ENCODE measurements at places on chromosomes 4 and X.

DNA sequence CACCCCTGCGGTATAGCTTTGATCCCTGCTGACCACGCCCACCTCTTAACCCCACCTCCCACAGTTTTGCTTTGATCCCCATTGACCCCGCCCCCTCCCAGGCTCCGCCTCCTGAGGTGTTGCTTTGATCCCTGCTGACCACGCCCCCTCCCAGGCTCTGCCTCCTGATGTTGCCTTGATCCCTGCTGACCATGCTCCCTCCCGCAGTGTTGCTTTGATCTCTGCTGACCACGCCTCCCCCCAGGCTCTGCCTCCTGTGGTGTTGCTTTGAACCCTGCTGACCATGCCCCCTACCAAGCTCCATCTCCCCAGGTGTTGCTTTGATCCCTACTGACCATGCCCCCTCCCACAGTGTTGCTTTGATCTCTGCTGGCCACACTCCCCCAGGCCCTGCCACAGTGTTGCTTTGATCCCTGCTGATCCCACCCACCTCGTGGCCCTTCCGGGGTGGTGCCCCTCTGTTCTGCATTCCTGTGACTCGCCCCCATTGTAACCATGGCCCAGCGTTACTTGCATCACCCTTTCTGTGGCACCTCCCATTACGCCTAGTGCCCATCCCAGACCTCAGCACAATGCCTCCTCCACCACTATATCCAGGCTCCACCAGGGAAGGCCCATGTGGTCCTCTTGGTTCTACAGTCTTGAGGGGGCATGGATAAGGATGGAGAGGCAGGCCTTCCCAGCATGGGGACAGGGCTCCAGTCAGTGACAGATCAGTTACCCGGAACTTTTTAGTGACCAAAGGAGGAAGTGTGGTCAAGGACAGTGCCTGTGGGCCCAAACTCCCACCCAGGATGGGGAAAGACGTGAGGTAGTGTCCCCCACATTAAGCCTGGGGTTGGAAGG lies 70.8 kb downstream of the ADRA2C start:
- DNase-seq: no peak

- no peak for DNase-seq
These were observed 1.3 kb downstream of the TMEM47 start for GRCh38 chrX:34655501-34656455.

GRCh38 chrX:54288277-54288676 lies 69.6 kb downstream of the WNK3 start:
- DNase-seq: no peak

- no peak for DNase-seq
These were observed 233.9 kb upstream of the GLRA2 start for GRCh38 chrX:14295426-14295825.

DNA sequence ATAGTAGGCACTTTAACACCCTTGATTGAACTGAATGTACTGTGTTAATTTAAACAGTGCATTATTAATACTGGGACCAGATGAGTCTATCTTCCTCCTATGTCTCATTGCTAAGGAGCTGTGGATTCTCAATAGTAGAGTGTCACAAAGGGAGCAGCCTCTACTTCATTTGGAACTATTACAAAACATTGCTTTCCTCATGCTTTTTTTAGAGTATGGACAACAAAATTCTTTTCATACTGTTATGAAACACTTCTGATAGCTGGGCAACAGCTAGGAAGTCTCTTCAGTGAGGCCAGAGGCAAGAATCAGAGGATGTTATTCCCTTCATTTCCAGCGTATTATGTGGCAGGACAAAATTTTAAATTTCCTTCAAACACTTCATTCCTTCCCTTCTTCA lies 160.8 kb downstream of the FBXO8 start:
- DNase-seq: no peak

DNA sequence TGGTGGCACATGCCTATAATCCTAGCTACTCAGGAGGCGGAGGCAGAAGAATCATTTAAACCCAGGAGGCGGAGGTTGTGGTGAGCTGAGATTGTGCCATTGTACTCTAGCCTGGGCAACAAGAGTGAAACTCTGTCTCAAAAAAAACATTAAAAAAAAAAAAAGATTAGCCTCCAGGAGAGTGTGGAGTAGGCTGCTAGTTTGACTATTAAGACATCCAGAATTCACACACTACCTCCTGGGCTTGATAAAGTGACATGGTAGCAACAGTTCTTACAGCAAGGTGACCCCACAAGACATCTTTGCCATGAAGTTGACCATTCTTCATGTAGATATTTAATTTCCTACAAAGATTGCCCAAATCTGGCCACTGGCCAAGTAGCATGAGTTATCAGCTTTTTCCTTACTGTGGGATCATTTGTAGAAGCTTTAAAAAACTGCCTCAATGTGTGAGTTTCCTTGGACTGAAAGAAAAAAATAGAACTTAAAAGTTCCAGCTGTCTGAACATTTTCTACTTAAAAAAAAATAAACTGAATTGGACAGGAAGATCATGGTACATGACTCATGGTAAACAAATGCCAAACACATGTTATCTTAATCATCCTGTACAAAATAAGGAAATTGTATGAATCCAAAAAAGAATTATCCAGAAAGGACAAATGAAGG lies 35.3 kb upstream of the SPRY1 start:
- no peak for DNase-seq

DNA sequence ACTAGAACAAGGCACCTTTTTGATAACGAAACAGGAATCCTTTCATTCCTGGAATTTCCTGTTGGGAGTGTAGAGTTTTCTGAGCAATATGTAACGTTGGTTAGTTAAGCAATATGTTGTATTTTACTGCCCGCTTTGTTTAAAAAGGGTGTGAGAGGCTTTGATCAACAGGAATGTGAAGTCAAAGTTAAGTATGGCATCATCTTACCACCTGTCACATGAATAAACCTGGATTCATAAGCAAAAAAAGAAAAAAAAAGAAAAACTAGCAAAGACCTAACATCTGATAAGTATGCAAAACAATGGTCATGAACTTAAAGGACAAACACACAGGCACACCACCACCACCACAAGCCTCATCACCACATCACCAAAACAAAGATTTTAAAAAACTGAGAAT lies 7.1 kb upstream of the CXCL5 start:
- no peak for DNase-seq

DNA sequence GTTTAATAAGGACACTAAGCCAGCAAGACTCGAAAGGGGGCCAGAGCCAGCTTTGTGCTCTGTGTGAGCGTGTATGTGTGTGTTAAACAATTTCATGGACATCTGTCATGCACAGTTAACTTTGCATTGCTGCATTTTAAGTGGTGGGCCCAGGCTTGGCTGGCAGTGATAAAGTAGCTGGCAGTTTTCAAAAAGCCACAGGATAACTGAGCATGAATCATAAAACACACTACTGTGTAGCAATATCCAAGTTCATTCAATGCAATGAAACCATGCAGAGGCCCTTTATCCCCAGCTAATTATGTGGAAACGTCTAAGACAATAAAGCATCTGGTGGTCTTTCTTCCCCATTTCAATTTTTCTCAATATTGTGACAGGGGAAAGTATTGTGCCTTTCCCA lies 132.9 kb downstream of the NKX6-1 start:
- no peak for DNase-seq

- DNase-seq: no peak
These were observed 24.4 kb downstream of the CFAP99 start for GRCh38 chr4:2443061-2443730.

DNA sequence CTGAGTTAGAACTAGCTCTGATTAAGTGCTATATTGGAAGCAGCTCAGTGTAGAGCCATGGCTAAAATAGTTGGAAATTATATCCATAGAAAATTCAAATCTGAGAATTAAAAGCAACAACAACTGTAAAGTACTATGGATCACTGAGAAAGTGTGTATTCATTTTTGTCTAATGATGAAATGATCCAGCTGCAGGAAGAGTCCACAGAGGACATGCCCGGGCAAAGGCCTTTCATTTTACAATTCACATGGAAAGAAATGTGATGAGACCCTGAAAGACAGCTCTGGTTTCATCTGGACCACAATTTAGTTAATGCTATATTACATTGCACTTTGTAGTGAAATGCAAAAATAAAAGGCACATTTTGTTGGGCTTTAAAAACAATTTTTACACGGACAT lies 196.8 kb upstream of the FAT1 start:
- DNase-seq: no peak

GRCh38 chr4:133812236-133812635 lies 389.4 kb downstream of the PABPC4L start:
- DNase-seq: no peak

DNA sequence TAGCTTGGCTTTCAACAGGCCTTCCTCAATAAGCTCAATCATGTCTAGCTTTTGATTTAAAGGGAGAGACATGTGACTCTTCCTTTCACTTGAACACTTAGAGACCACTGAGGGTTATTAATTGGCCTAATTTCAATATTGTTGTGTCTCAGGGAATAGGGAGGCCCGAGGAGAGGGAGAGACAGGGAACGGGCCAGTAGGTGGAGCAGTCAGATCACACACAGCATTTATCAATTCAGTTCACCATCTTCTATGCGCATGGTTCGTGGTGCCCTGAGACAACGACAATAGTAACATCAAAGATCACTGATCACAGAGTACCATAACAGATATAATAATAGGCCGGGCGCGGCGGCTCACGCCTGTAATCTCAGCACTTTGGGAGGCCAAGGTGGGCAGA lies 17.8 kb downstream of the ZNF81 start:
- DNase-seq: peak; percentile 27

- DNase-seq: no peak
These were observed 108.4 kb downstream of the LINC00632 start for GRCh38 chrX:140817943-140818342.

DNA sequence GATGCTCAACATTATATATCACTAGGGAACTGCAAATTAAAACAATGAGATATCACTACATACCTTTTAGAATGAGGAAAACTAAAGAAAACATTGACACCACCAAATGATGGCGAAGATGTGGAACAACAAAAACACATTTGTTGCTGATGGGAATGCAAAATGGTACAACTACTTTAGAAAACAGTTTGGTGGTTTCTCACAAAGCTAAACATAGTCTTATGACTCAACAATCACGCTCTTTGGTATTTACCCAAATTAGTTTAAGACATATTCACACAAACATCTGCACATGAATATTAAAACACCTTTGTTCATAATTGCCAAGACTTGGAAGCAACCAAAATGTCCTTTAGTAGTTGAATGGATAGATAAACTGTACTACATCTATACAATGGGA lies 53.2 kb downstream of the USO1 start:
- DNase-seq: no peak

DNA sequence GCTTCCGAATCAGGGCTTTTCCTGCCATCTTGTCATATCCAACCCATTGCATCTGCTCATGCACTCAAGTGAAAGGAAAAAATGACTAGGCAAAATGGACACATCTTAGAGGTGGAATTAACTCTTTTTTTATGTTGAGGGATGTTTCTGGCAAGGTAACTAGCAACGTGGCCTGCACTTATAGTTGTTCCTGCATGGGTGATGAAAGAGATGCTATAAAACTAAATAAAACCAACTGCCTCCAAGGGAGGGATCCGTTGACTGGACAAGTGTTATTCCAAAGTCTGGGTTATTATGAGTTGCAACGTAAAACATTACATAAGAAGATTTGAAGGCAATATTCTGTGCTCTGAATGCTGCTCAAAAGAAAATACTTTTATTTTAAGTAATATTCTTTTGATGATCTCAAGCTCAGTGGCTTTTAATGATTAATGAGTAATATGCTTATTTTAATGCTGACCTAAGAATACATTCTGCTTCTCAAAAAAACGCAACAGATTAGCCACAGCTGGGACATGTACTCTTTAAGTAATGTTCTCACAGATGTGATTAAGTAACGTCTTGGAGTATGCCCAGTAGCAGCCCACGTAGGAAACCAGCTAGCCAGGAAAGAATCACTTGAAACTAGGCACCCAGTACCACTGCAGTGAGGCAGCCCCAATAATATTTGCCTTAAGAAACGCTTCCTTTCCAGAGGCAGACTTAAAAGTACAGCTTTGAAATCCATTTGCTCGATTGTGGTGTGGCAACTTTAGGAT lies 27.4 kb downstream of the KLF3 start:
- no peak for DNase-seq

- DNase-seq: no peak
These were observed 177.0 kb upstream of the ATP6AP2 start for GRCh38 chrX:40403757-40404156.

- DNase-seq: no peak
These were observed 132.5 kb upstream of the NHS start for GRCh38 chrX:17242470-17242869.

- peak; percentile 57 for DNase-seq
These were observed 1.2 kb downstream of the TMSB4X start for GRCh38 chrX:12975991-12976558.

- DNase-seq: no peak
These were observed 153.8 kb upstream of the AGA start for GRCh38 chr4:177596035-177596434.

GRCh38 chr4:26452565-26453531 lies 37.4 kb downstream of the CCKAR start:
- no peak for DNase-seq

DNA sequence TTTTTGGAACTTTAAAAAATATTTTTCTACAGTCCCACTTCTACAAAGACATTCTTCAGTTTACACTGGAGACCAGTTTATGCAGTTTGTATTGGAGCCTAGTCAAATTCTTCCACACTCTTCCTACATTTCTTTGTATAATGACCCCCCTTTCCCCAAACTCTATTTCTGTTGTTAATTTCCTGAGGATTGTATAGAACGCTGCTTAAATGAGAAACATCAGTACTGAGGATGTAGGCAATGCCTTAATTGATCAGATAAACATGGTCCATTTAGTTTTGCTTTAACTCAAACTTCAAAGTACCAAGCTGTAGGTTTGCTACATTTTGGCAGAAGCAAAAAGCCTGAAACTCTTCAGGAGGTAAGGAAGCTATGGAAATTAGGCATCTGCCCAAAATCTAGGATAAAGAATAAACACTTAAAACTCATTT lies 155.5 kb downstream of the SLC7A11 start:
- no peak for DNase-seq

DNA sequence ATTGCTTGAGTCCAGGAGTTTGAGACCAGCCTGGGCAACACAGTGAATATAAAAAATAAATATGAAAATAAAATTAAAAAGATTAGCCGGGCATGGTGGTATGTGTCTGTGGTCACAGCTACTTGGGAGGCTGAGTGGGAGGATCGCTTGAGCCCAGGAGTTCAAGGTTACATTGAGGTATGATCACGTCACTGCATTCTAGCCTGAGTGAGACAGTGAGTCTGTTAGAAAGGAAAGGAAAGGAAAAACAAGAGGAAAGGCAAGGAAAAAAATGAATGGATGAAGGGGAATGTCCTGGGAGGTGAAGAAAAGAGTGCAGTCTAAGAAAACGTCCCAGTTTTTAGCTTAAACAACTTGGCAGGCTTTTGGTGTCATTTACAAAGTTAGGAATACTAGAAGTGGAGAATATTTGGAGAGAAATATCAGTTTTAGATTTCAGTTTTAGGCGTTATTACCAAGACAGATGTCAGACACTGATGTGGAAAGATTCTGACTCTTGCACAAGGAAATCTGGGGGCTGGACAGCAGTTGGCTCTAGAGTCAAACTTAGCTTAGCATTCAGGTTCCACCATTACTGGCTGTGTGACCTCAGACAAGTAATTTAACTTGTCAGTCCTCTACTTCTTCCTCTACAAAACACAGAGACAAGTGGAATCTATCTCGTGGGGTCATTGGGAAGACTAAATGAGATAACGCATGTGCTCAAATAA lies 139.0 kb downstream of the TSPAN5 start:
- no peak for DNase-seq
